CD4-positive, alpha-beta T cell treated with Interleukin-2 at 100 ng/mL for 4 hours (primary cell): ENCODE measurements at places on chromosomes 7 and 10.

GRCh38 chr7:18829858-18830285 is 287.6 kb downstream of the TWIST1 start:
- DNase-seq: no peak

- DNase-seq: no peak
Measured at GRCh38 chr10:99337311-99337811, 8.2 kb downstream of the CNNM1 start.

- DNase-seq: no peak
Measured at GRCh38 chr7:149225106-149225505, 14.3 kb upstream of the ZNF212 start.

DNA sequence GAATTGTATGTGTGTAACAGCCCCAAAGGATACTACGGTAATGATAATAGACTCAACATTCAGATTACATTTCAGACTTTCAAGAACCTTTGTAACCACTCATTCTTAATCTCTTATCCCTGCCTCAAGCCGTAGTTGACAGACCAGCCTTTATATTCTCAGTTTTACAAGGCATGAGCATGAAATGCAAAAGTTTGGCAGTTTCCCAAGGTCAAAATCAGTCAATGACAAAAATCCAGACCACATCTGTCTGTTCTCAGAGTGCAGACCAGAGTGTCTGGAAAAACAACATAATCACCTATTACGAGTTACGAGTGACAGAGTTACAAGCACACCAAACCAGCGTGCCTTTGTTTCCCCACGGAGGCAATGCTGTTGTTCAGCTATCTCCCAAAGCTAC is 178.6 kb upstream of the LRGUK start:
- no peak for DNase-seq

- DNase-seq: no peak
Measured at GRCh38 chr10:123306290-123306689, 152.1 kb downstream of the BUB3 start.

DNA sequence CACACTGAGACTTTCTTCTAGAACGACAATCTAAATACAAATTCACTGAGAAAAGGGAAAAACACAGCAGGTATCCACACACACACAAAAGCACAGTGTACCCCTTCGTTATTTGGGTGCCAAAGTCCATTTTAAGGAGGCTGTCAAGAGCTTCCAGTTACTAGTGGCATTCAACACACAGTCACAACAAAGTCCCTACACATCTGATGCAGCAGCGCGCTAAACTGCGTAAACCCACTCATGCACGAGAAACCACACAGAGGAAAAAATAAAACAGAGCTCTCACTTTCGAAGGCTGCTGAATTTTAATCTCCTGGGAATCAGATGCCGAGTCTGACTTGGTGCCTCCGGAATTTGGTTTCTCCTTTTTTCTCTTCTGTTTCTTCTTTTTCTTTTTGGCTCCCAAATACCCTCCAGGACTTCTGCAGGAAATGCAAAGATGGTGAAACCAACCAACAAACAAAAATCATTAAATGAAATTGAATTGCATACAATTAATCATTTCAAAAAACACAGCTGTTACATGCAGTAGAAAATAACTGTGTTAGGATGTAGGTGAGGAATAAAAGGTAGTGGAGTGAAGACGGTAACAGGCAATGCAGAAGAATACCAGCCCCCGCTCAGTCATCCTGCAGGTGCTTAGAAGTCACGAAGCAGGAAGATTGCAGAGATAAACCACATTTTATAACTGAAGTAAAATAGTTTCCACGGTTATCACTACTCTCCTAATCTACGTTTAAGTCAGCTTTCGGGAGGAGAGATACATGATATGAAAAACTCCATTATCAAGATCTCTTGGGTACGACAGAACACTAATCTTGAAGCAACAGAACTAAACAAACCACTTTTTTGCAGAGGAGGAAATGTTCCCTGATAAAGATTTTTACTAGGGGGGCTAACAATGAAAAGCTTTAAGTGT is 27.1 kb downstream of the NMT2 start:
- no peak for DNase-seq

DNA sequence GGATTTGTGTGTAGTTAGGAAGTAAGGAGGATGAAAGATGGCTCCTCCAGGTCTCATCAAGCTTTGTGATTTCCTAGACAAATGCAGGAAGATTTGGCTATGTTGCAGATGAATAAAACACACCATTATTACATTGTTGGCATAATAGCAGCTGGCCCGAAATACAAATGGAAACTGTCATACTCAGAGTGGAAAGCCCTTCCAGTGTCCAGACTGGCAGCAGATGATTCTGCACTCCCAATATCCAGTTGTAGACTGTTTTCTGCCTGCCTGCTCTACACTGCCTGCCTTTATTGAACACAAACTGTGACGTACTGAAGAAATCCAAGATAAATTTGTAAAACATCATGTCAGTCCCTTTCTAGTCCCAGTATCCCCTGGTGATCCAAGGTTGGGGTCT is 99.7 kb upstream of the FZD1 start:
- no peak for DNase-seq

GRCh38 chr10:43322769-43323168 is 48.7 kb upstream of the FXYD4 start:
- peak; percentile 87 for DNase-seq

- DNase-seq: no peak
Measured at GRCh38 chr7:151143261-151144015, 24.1 kb downstream of the GBX1 start.

GRCh38 chr10:4355350-4355749 is 470.7 kb upstream of the AKR1E2 start:
- DNase-seq: no peak

- no peak for DNase-seq
Measured at GRCh38 chr10:14879928-14880193, 1.2 kb downstream of the SUV39H2 start.

- DNase-seq: no peak
Measured at GRCh38 chr7:48847917-48848316, 76.4 kb upstream of the CDC14C start.

GRCh38 chr7:151805191-151805590 is 71.7 kb downstream of the PRKAG2 start:
- no peak for DNase-seq

GRCh38 chr7:1939434-1940401 is 269.6 kb downstream of the ELFN1 start:
- DNase-seq: no peak

GRCh38 chr7:117929237-117929636 is 56.0 kb upstream of the CTTNBP2 start:
- no peak for DNase-seq

GRCh38 chr7:92557808-92558362 is 29.3 kb downstream of the RBM48 start:
- no peak for DNase-seq

- DNase-seq: no peak
Measured at GRCh38 chr10:77072836-77073662, 564.6 kb downstream of the KCNMA1 start.
